ENCODE measurements at places on chromosomes 2 and 18. TPM values are rescaled to one million over a fixed set of nuclear protein-coding genes. Genes with fewer than 3 reads are reported as not detected.

The NAT8 gene
- not detected for total RNA-seq

The MEIS1 gene
- 50.9 TPM for total RNA-seq

The GALNT13 gene
- total RNA-seq: 21.6 TPM

The MC5R gene
- 0.22 TPM for total RNA-seq

The CHN1 gene
- 66.2 TPM for total RNA-seq

The RAD51AP2 gene
- 0.22 TPM for total RNA-seq

The RUFY4 gene
- total RNA-seq: 0.10 TPM

The HK2 gene
- total RNA-seq: 9.9 TPM
